ENCODE measurements at places on chromosomes 4 and X.

GRCh38 chr4:184536881-184537248, 62.5 kb upstream of the IRF2 start:
- DNase-seq, result no peak

GRCh38 chr4:16110199-16110598, 26.4 kb upstream of the PROM1 start:
- DNase-seq, result no peak

DNA sequence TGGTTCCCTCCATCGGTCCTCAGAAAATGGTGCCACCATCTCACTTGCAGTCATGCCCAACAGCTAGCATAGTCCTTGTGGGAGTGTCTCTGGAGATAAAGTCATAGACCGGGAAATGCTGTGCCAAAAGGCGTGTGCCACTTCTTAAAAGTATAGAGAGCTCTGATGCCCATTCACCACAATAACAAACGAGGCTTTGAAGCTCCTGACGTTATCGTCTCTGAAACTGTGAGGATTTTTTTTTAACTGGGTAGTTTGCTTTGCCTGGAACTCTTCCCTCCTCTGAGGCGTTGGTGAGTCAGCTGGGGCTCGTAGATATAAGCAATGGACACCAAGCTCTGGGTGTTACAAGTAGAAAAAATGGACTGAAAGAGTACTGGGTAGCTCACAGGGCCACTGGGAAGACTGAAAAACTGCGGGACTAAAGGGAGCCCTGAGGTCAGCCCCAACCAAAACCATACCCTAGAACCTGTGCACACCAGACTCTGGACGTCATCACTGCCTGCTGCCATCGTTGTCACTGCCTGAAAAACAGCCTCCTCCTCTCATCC, 89.4 kb upstream of the TRIM2 start:
- no peak for DNase-seq

DNA sequence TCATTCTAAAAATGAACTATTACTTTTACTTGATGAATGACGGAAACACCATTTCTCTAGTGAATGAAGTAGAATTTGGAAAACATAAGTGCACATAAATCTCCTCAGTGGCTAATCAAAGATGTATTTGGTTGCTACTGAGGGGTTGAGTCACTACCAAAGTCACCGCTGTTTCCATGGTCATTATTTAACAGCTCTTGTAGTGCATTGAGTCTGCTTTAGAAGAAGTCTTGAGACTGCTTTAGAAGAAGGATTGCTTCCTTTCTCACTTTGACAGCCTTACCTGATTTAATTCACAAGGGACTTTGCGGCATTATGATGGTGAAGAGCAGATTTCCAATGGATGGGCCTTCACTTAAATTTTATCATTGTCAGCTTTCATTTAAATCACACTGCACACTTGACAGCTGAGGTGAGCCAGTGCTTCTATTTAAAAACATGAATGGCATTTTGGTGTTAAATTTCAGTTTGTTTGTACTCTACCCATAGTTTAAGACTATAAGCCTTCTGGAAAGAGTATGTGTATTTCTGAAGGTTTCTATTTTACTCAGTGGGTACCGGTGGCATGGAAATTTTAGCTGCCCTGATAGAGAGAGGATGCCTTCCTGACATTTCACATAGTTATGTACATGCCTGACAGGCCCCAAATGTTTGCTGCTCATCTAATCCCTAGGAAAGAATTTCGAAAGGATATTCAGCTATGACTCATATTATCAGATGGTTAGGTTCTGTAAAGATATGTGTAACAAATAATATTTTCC, 9.5 kb downstream of the ASB5 start:
- DNase-seq, result no peak
